Posterior vena cava (tissue), 2 donors: ENCODE measurements at places on chromosomes 11 and 22. TPM values are rescaled to one million over a fixed set of nuclear protein-coding genes. Genes with fewer than 3 reads are reported as not detected.

DNA sequence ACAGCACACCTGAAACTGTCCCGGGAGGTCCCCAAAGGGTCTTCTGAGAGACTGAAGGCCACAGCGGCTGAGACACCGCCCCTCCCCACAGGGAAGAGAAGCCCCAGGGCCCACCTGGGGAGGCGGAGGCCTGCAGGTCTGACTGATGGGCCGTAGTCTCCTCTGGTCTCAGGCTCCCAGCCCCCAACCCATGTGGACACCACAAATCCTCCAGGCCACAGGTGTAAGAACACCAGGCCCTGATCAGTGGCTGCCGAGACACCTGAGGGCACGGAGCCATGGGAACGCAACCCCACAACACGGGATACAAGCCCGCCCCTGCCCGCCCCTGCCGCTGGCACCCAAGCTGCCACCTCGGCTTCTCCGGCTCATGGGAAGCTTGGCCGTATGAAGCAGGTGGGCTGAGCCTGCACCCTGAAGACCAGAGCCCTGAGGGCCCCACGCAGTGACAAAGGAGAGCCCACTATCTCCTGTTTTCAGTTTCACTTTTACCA, 46.3 kb downstream of the BRD1 start:
- no peak for DNase-seq

DNA sequence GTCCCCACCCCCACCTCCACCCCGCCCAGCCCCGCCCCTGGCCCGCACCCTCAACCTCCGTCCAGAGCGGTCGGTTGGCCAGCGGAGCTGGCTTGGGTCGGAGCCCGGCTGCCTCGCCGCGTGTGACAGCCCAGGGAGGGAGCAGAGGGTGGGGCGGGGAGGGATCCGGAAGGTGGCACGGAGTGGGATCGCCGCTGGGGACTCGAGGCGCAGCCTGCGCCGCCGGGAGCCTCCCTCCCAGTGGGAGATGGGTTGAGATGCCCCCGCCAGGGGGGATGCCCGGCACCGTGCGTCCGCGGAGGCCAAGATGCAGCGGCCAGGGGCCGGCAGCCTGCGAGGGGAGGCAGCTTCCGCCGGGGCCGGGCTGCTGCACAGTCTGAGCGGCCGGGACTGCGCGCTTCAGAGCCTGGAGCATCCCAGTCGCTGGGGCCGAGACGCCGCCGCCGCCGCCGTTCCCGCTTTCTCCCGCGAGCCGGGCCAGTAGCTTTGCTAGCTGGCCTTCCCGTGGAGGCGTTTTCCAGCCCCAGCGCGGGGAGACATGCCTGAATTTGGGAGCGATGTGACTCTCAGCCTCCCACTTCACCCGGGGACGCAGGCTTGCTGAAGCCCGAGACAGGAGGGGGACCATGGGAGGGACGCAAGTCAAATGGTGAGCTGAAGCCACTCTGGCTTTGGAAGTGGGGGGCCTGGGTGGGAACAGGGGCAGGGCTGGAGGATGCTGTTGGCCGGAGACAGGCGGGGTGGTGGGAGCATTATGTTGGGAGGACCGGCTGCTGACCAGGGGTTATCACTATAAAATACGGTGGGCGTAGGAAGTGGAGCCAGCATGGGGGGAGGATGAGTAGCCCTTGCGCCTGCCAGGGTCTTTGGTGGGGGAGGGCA, 40.2 kb downstream of the DIXDC1 start:
- peak; percentile 91 for DNase-seq

- DNase-seq, result no peak
These were observed 43.0 kb upstream of the HIPK3 start for GRCh38 chr11:33214187-33214586.

GRCh38 chr11:3014057-3014938, 22.2 kb upstream of the NAP1L4 start:
- no peak for DNase-seq

DNA sequence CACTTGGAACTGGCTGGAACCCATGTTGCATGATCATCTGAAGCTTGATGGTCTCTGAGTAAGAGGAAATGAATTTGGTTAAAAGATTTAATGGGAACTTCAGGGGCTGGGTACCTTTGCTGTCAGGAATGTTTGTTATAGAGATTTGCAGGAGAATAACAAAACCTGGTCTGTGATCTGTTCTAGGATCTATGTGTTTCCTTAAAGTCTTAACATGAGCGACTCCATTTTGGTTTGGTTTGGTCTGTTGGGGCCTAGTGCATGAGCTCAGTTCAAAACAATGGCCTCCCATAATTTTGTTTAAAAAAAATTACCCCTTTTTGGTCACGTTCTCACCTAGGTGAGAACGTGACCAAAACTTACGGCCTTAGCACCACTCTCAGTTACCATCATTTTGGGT, 28.1 kb downstream of the TSKU start:
- DNase-seq, result no peak

GRCh38 chr11:29124470-29124869, 892.4 kb downstream of the KCNA4 start:
- no peak for DNase-seq

- no peak for DNase-seq
These were observed 30.1 kb downstream of the SESN3 start for GRCh38 chr11:95200781-95201457.

GRCh38 chr11:23725752-23726151, 771.1 kb upstream of the LUZP2 start:
- no peak for DNase-seq

- no peak for DNase-seq
These were observed 69.1 kb upstream of the SUSD2 start for GRCh38 chr22:24112188-24112587.

- peak; percentile 20 for DNase-seq
These were observed 606 bp downstream of the DRG1 start for GRCh38 chr22:31400023-31400397.

- DNase-seq, result no peak
These were observed 47.8 kb downstream of the BARX2 start for GRCh38 chr11:129423426-129423825.

- DNase-seq, result no peak
These were observed 377.0 kb upstream of the LRRC4C start for GRCh38 chr11:41836431-41836830.

- DNase-seq, result peak; percentile 76
These were observed 45.3 kb downstream of the CHRDL2 start for GRCh38 chr11:74685905-74686304.

DNA sequence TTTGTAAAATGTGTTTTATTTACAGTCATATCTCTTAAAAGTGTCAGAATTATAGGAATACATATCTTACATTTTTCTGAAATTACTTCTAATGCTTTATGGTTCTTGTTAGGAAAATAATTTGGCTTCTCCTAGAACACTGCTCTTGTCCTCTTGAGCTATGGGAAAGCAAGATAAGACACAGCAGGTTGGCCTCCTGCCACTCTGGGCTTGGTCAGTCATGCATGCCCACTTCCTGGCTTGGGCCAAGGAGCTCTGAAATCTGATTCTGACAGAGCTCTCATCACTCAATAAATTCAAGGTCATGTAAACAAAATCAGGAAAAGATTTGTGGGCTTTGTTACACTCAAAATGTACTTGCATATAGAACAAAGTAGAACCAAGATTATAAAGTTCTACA, 1036.0 kb downstream of the OPCML start:
- no peak for DNase-seq

GRCh38 chr11:61783717-61784505, 8.5 kb downstream of the TMEM258 start:
- no peak for DNase-seq

DNA sequence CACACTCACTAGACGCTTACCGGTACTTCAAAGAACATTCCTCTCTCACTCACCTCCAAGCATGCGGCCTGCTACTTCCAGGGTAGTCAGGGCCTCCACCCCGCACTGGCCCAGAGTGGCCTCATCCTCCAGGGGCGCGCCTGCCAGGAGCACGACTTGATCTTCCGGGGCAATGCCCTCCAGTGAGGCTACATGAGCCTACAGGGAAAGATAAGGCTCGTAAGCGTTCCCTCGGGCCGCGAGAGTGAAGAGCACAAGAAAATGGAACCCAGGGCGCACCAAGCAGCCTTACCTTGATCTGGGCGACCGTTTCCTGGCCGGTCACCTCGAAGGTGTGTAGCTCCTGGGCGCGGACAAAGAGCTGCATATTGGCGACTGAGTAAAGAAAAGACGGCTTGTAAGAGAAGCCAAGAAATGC, 478 bp downstream of the FAU start:
- peak; percentile 80 for DNase-seq

DNA sequence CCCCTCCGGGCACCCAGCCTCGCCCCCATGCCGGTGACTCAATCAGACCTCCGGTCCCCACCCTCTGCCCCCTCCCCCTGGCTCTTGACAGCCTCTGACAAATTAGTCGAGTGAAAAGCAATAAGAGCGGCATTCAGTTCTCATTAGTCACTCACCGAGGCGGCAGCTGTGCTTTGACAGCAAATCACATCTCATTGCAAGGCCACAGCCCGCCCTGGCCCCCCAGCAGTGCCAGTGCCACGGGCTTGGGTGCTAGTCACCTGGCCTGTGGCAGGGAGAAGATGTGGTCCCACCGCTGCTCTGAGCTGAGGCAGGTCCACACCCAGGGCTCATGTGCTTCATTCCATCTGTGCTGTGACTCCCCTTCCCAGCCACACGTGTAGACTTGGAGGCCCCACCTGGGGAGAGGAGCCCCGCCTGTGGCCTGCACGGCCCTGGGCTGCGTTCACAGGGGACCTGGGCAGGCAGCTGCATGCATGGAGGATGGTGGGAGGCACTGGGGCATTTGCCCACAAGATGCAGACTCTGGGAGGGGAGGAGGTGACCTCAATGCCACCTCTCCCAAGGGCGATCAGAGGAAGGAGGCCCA, 7.4 kb upstream of the TH start:
- DNase-seq, result no peak

- DNase-seq, result no peak
These were observed 33.7 kb downstream of the SHISAL1 start for GRCh38 chr22:44279069-44279360.

DNA sequence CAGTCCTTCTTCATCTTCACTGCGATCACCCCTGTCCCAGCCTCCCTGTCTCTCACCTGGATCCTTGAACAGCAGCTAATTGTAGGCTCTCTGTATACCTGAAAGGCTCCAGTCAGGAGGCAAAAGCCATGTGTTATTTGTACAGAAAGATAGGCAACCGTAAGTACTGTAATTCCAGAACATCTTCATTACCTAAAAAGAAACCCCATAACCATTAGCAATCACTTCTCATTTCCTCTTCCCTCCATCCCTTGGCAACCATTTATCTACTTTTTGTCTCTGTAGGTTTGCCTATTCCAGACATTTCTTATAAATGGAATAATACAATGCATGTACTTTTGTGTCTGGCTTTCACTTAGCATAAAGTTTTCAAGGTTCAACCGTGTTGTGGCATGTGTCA, 17.8 kb downstream of the NAGA start:
- no peak for DNase-seq

DNA sequence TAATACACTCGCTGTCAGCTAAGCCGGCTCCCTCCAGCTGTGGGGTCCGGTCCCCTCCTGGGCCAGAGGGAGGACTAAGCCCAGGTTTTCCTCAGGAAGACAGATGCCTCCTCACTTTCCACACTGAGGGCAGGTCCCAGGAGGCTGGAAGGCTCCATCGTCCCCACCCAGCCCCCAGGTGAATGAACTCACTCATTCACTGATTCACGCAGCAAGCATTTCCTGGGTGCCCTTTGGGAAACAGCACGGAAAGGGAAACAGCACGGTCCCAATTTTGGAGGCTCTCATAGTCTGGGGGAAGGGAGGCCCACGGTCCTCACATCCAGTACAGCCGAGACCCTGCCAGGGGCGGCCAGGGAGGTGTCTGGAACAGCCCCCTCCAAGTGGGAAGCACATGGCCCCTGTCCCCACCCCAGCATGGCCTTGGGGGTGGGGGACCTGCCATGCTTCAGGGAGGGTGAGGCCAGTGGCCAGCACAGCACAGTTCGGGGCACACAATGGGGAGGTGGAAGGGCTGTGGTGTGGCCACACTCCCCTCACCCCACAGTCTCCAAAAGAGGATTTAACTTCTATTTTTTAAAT, 9.3 kb upstream of the TH start:
- DNase-seq, result no peak

Gene OR8K1
- not detected for total RNA-seq

Gene BTG4
- total RNA-seq, result not detected

Gene CTSC
- total RNA-seq, result 80.1 TPM

Gene IL17RA
- 11.5 TPM for total RNA-seq

Gene SLC5A1
- not detected for total RNA-seq

Gene SLC37A2
- total RNA-seq, result 6.6 TPM

Gene IGF2
- 323 TPM for total RNA-seq

Gene LARGE2
- total RNA-seq, result not detected

Gene SAA2
- 57.1 TPM for total RNA-seq

Gene SPDYC
- not detected for total RNA-seq

Gene ABCC8
- 11.4 TPM for total RNA-seq

Gene OR5I1
- total RNA-seq, result not detected

Gene DUSP8
- 19.4 TPM for total RNA-seq
